Uterus (tissue), 4 donors: ENCODE measurements at places on chromosomes 6 and 20. TPM values are rescaled to one million over a fixed set of nuclear protein-coding genes. Genes with fewer than 3 reads are reported as not detected.

Gene FITM2
- total RNA-seq: 9.8 TPM

GRCh38 chr6:83962582-83962981, 71.0 kb upstream of the MRAP2 start:
- H3K27ac ChIP-seq: no peak overlapping the region
- H3K4me3 ChIP-seq: no peak overlapping the region
- DNase-seq: no peak
- no peaks in the 10 kb centered on the region for H3K36me3 ChIP-seq
- H3K4me1 ChIP-seq: no peaks in the 10 kb centered on the region

DNA sequence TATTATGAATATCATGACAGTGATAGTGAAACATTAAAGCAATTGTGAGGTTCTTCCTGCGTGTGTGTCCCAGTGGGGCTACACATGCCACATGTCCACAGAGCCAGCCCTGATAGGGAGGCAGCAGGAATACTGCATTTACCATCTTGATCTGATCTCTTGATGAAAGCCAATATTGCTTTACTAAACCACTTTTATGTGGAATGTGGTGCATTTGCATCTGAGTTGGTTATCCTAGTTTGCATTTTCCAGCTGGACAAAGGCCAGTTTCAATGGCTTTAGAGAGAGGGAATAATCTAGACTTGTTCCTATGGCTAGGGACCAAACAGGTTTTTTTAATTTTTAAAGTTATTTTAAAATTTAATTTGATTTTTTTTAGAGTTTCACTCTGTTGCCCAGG, 216.3 kb upstream of the FERMT1 start:
- no peak overlapping the region for H3K27ac ChIP-seq
- no peaks in the 10 kb centered on the region for H3K27me3 ChIP-seq
- no peak for DNase-seq
- H3K4me3 ChIP-seq: no peak overlapping the region
- H3K4me1 ChIP-seq: no peaks in the 10 kb centered on the region
- H3K36me3 ChIP-seq: no peaks in the 10 kb centered on the region

DNA sequence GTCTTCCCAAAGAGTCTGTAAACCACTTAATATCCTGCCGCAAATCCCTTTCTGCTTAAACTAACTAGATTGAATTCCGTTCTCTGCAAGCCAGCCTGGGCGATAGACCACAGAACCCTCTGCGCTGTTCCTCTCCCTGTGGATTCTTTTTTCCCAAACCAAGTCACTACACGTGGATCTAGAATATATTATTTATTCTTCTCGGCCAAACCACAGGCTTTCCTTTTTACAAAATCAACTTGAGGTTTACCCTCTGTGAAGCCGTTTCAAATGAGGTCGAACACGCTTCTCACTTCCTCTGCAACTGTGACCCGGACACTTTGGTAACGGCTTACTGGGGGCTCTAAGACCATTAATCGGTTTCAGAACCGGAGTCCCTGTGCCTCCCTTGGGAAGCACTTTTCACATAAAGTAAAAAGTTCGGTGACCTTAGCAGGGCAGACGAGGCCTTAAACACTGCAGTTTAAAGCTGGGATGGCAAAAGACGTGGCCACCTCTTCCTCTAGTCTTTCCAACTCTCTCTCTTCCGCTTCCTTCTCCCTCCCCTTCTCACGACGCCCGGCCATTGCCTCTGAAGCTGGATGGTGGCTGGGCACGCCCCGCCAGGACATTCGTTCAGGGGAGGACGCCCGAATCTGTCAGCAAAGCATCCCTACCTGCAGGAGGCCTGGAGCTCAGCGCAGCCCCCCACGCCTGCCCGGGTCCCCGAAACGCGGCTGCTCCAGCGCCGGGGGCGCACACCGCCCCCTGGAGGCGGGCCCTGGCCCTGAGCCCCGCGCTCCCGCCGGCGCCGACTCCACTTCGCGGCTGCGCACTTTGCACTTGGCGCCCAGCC, 55.0 kb upstream of the FOXC1 start:
- no peaks in the 10 kb centered on the region for H3K4me1 ChIP-seq
- H3K27me3 ChIP-seq: no peaks in the 10 kb centered on the region

- H3K4me1 ChIP-seq: no peaks in the 10 kb centered on the region
- no peaks in the 10 kb centered on the region for H3K27me3 ChIP-seq
- H3K4me3 ChIP-seq: no peak overlapping the region
- H3K36me3 ChIP-seq: no peaks in the 10 kb centered on the region
- H3K27ac ChIP-seq: no peak overlapping the region
These were observed 2.6 kb downstream of the DSE start for GRCh38 chr6:116373300-116373699.
